ENCODE measurements at places on chromosomes 16 and 17.

- DNase-seq = no peak
Observed at GRCh38 chr16:54715011-54715410, 215.7 kb upstream of the IRX5 start.

- DNase-seq = no peak
Observed at GRCh38 chr17:32136856-32137255, 5.4 kb upstream of the RHOT1 start.

GRCh38 chr17:59230764-59231163 lies 10.5 kb downstream of the GDPD1 start:
- no peak for DNase-seq

- DNase-seq = no peak
Observed at GRCh38 chr17:59762824-59763374, 55.4 kb downstream of the VMP1 start.

Data from T-helper 2 cell (primary cell).